Fibroblast of villous mesenchyme (primary cell): ENCODE measurements at places on chromosomes 2 and 18.

DNA sequence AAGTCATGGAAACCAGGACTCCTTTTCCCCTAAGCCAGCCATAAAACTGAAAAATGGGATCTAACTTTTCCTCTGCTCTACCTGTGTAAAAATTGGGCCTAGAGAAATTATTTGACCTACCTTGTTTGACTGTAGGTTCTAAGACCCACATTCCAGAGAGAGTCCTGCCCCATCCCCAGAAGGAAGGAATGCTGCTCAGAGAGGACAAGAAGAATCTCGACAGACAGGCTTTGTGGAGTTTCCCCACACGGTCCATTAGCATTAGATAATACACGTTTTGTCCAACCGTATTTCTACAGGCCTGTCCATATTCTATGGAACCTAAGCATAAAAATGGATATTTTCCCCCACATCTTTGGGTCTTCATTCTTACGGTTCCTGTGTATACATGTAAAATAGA, 403.3 kb downstream of the METTL4 start:
- DNase-seq, result no peak

GRCh38 chr2:223313101-223313500, 261.1 kb downstream of the KCNE4 start:
- no peak for DNase-seq

GRCh38 chr2:150505178-150505577, 17.7 kb upstream of the RND3 start:
- DNase-seq, result no peak

GRCh38 chr2:203225423-203226039, 13.3 kb upstream of the CYP20A1 start:
- DNase-seq, result peak; percentile 20

- no peak for DNase-seq
These were observed 65.5 kb upstream of the KLF7 start for GRCh38 chr2:207231106-207231865.

- DNase-seq, result peak; percentile 46
These were observed 49.1 kb downstream of the TMEM17 start for GRCh38 chr2:62456721-62457539.

DNA sequence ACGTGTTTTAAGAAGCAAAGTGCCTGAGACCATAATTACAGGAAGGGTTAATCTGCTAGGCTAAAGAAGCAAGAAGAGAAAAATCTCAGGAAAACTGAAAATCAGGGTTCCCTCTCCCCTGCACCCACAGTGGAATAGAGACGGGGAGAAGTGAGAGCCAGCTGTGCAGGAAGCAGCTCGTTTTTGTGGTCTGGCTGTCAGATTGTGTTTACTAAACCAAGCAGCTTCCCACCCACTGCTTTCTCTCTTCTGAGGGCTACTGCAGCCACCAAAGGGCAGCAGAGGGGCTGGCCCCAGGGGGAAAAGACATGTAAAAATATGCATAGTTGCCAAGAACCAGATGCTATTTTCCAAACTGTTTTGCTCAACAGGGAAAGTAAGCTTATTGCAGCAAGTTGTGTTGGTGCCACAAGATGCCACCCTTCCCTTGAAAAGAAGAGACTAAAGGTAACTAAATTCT, 72.6 kb upstream of the THUMPD2 start:
- peak; percentile 85 for DNase-seq

DNA sequence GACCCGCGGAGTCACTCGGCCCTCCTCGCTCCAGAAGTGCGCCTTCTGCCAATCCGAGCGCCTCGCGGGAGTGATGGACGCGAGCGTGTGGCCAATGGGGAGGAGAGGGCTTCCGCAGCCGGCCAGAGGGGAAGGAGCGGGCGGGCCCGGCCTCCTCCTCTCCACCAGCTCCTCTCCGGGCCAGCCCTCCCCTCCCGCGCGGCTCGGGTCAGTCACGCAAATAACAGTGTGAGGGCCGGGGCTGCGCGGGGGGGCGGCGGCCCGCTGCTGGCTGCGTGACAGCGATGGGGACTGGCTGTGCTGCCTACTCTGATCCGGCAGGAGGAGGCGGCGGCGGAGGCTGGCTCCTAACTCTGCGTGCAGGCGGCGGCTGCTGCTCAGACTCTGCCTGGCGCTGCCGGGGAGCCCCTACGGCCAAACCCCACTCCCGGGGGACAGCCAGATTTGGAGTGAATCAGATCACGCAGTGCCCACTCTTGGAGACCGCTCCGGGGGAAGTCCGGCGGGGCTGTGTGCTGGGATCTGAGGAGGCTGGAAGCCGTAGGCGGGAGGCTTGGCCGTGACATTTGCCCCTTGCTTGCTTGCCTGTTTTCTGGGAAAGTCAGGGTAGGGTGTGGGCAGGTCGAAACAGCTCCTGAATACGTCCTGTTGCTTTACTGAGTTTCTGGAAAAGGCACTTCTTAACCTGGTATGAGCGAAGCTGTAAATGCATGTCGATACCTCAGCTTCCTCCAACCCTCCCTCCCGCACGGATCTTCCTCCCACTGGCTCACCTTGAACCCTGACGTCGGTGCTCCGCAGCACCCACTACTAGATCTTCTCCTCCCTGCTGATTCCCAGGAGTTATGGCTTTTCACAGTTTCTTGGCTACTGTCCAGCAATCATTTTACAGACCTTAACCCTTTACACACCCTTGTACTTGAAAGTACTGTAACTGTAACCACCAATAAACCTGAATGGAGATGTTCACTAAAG, 97.9 kb upstream of the SERTAD2 start:
- DNase-seq, result peak; percentile 42

DNA sequence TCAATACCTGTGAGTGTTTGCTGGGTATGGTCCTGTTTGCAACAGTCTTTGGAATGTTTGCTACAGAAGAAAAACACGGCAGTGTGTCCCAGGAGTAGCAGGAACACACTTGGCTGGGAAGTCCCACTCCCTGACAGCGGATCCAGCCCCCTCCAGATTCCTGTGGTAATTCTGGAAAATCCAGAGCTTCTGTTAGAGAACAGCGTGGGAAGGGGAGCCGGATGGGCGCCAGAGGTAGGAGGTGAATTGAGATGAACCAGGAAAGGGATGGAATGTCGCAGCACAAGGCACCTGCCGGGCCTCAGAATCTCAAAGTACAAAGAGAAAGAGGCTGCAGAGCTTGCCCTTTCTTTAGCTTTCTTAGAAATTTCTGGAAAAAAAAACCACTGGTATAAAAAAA, 221.9 kb downstream of the MYT1L start:
- no peak for DNase-seq

DNA sequence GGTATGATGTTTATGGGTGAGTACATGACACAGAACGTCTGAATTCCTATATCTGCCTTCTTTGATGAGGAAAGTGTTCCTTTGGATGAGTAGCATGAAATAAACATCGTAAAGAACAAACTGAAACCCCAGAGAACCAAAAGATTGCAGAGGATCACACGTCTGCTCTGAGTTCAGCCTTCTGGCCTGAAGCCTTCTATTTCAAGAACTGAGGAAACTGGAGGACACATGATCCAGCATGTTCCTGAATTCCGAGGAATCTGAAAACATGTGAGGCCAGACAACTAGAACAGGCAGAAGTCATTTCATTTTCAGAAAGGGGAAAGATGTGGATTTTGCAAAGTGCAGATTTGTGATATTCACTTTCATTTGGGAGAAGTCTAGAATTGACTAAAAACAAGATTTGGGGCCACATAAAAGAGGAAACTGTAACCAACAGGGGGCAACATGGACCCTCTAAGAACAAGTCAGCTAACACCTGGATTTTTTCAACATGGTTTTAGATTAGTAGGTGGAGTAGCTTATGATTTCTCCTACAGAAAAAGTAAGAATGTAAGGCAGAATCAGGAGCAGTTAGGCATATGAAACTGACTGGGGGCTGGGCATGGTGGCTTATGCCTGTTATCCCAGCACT, 8.3 kb downstream of the SULT6B1 start:
- peak; percentile 88 for DNase-seq
